ENCODE measurements at places on chromosomes 11 and 22.

GRCh38 chr11:62479631-62480201 is 60.9 kb downstream of the SCGB1A1 start:
- DNase-seq = peak; percentile 33

- no peak for DNase-seq
These were observed 48.7 kb downstream of the SYTL2 start for GRCh38 chr11:85762226-85762625.

- no peak for DNase-seq
These were observed 93.9 kb downstream of the MORC2 start for GRCh38 chr22:30874431-30875370.

DNA sequence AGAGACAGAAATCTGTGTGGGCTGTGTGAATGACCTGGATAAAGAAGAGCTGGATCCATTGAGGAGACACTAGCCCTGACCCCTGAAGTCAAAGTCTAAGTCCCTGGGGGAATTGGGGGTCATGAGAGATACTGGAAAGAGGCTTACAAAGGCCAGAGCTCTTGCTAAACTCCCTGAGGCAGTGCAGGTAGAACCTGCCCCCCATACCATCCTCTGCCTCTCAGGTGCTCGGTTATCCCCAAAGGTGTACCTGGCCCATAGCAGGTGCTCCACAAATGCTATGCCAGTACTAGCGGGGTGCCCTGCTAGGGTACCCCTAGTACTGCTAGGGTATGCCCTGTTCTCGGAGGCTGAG is 19.1 kb upstream of the SCARF2 start:
- no peak for DNase-seq

GRCh38 chr11:38867338-38867737 is 2269.3 kb upstream of the RAG2 start:
- DNase-seq = no peak

DNA sequence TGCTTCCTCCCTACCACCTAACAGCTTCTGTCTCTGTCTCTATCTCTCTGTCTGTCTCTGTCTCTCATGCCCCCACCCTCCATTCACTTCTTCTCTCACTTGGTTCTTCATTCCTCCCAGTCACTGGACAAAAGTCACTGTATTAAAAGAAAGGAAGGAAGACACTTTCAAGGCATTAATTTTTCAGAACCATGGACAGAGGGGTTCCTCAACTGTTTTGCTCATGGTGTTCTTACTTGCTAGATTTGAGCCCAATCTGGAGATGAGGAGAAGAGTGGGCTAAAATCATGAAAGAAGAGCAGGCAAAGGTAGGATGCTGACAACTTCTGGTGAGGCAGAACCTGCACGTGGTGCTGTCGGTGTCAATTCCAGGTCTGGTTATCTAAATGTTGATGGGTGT is 116.7 kb upstream of the LARGE1 start:
- no peak for DNase-seq

DNA sequence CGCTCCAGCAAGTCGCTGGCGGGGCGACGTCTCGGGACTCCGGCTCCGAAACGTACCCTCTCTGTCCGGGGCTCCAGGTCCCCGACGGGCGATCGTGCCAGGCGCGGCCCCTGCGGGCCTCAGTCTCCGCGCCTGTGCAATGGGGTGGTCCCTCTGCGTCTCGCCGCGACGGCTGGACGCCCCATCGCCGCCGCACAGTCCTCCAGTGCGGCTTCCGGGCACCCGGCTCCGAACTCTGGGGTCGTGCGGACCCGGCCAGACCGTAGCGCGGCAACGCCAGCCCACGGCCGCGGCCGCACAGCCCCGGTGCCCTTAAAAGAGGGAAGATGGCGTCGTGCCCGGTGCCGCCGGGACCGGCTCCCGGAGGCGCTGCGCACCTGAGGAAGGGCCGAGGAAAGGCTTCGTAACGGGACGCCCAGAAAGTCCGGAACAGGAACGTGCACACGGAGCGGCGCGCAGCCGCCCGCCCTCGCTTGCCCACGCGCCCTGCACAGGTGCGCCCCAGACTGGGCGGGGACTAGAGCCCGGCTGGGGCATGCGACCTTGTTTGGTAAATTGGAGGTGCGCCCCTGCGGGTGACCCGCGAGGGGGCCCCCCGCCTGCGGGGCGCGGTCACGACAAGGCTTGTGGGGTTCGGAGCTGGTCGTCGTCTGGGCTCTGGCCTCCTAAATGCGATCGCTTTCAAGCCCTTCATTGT is 525 bp downstream of the BIK start:
- DNase-seq = no peak

DNA sequence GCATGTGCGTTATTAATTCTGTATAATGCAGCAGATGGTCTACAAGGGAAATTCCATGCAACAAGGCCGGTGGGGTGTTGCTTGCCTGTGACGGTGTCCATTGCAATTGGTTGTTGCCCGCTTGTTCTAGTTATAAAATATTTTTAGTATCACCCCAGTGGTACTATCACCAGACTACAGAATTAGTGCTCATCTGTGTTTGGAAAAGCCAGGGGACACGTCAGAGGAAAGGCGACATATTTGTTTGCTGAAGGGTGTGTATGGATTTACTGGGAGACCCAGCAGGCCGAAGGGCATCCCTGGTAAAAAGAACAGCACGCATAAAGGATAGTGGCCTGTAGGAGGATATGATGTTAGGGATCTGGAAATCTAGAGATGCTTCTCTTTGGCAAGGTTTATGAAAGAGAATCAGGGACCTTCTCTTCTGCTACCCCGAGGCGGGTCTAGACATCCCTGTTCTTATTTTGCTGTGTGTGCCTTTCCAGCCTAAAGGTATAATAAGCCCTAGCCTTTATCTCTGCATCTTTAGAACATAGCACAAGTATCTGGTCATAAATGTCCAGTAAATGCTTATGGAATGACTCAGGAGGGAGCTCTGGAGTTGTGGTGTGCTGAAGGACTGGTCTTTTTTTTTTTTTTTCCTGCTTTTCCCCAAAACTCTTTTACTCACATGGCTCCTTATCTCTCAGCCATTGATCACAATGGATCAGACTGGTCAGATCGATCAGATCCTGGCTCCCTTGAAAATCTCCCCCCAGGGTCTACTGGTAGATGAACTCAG is 90.9 kb downstream of the LDLRAD3 start:
- DNase-seq = peak; percentile 90

- DNase-seq = peak; percentile 73
These were observed 53.2 kb upstream of the CDON start for GRCh38 chr11:126115816-126116331.

- DNase-seq = no peak
These were observed 64.7 kb upstream of the CCND1 start for GRCh38 chr11:69576069-69576782.

- no peak for DNase-seq
These were observed 90.7 kb downstream of the MORC2 start for GRCh38 chr22:30877662-30878515.

DNA sequence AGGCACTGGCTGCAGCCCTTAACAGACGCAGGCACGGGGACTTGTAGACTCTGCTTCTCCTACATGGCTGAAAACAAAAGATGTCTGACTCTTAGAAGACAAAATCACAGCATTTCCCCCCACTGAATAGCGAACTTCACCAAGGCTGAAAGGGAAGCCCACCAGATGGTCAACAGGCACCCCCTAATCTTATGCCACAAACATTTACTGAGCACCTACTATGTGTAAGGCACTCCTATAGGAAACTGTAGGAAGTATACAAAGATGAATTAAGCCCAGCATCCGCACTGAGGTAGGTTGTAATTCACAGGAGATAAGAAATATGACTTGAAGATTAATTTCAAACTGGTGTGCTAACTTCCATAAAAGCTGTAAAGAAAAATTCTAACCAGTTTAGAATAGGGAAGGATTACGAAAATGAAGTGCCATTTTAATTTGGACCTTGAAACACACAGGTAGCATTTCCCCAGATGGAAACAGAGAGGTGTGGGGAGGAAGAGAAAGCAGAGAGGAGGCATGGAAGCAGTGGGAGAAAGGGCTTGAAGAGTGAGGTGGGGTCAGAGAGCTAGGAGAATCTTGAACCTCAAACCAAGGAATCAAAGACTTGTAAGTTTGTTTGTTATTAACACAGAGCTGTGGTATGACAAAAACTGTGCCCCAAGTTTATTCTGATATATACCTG is 38.1 kb downstream of the NUMA1 start:
- DNase-seq = no peak

DNA sequence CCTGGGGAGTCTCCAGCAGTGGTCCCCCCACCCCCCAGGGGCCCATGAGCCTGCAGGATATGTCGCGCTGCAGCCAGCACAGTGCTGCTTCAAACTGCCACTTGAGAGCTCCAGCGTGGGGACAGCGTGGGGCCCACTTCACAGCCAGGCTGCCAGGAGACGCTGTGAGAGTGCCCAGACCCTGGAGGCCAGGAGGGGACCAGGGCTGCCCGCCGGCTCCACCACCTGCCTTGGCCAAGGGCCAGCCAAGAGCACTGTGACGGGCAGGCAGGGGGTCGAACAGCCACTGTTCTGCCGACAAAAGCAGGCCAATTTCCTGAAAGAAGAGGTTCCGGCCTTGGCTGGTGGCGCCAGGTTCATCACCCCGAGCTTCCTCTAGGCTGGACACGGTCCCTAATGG is 60.2 kb downstream of the FLRT1 start:
- no peak for DNase-seq

DNA sequence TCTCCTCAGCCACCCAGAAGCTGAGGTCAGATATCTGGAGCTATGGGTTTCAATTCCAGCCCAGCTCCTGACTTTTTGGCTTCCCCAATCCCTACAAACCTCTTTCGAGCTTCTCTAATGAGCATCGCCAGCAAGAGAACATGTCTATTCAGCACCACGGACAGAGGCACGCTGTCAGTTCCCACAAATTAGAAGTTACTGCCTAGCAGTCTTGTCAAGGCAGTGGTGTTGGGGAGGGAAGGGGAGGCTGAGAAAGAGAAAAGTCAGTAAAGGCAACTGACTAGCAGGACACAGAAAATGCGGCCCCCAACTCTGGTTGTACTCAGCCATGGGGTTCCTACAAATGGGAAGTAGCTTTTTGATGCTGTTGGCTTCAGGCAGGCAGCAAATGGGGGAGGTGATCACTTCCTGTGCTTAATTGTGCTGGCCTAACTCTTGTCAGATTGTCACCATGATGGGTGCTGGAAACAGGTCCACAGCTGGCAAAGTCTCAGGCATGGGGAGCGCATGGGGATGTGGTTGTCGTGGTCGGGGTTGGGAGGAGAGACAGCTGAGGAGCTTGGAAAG is 205.9 kb downstream of the ST3GAL4 start:
- peak; percentile 68 for DNase-seq

- no peak for DNase-seq
These were observed 26.5 kb upstream of the CADM1 start for GRCh38 chr11:115530752-115531151.

DNA sequence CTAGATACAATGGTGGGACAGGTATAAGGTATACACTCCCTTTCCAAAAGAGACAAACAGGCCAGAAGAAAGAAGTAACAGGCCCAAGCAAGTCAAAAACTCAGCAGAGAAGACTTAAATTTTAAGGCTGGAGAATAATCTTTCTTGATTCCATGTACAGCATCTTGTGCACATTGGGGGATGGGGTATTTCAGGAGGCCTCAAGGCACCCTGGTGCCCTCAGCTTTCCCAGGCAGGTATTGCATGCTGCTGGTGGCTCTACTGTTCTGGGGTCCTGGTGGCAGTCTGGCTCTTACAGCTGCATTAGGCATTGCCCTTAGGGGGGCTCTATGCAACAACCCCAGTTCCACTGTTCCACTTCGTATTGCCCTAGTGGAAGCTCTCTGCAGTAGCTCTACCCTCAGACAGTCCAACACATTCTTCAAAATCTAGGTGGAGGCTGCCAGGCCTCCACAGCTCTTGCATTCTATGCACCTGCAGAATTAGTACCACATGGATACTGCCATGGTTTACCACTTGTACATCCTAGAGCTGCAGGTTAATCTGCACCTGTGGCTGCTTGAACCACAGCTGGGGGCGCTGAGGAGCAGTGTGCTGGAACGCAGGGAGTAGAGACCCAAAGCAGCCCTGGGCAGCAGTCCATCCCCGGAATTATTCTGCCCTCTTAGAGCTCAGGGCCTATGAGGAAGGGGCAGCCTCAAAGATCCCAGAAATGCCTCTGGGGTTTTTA is 4.2 kb upstream of the CTSC start:
- no peak for DNase-seq

- no peak for DNase-seq
These were observed 99.5 kb downstream of the SPATA19 start for GRCh38 chr11:133745791-133746190.

DNA sequence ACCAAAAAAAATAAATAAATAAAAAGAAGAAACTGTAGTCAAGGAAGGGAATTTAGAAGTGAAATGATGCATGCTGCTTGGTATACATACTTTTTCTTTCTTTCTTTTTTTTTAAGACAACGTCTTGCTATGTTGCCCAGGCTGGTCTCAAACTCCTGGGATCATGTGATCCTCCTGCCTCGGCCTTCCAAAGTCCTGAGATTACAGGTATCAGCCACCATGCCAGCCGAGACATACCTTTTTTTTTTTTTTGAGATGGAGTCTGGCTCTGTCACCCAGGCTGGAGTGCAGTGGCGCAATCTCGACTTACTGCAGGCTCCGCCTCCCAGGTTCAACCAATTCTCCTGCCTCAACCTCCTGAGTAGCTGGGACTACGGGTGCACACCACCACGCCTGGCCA is 21.7 kb upstream of the ARRB1 start:
- no peak for DNase-seq

DNA sequence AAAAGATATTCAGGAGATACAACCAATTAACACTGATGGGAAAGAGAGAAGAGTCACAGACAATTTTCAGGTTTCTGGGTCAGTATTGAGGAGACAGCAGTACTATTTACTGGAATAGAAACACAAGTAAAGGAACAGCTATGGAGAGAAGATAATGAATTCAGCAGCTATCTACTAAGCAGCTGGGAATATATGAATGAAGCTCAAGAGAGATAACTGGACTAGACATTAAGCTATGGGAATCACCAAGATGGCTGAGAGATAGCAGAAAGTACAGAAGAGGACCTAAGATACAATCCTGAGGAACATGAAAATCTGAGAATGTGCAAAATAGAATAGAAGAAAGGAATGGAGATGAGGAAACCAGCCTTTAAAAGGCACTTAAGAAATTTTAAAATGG is 15.9 kb downstream of the ALG9 start:
- DNase-seq = no peak

- DNase-seq = peak; percentile 67
These were observed 40.7 kb downstream of the TSPAN18 start for GRCh38 chr11:44767421-44767820.

DNA sequence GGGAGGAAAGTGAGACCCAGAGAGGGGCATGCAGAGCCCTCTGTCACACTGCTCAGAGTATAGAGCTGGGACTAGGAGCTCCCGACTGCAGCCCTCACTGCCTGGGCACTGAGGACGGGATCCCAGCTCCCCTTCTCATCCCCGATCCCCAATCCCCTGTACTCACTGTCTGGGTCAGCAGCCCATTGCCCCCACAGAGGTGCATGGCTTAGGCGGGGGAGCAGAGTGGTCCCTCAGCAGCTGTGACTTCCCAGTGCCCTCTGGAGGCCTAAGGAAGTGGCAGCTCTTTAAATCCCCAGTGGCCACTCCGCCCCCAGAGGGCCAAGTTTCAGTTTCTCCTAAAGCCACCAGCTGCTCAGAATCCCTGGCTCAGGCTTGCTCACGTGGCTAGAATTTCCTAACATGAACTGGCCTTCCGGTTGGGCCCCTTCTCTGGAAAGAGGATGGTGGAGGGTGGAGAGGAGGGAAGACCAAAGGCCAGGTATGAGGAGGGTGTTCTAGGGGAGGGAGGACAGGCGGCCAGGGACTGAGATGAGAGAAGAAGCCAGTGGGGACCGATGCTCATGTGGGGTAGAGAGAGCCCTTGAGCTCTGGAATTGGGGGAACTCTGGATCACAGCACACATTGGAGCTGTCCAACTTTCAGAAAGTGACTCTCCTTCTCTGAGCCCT is at the start of gene BATF2:
Gene BATF2 (minus strand): TSS at position 262 of the 671 bp plus-strand sequence. CDS start 57 bp downstream, at position 205.
- peak; percentile 54 for DNase-seq

- peak; percentile 47 for DNase-seq
These were observed 2.0 kb downstream of the SYNGR1 start for GRCh38 chr22:39351689-39352214.
